ENCODE measurements at places on chromosomes 4 and X. TPM values are rescaled to one million over a fixed set of nuclear protein-coding genes. Genes with fewer than 3 reads are reported as not detected.

PDE6B gene
- 19.8 TPM for total RNA-seq

SLC10A4 gene
- total RNA-seq = not detected

TMEM255A gene
- not detected for total RNA-seq

ZNF827 gene
- 32.2 TPM for total RNA-seq

CT45A10 gene
- not detected for total RNA-seq

ARHGAP36 gene
- total RNA-seq = not detected

PPEF2 gene
- 0.08 TPM for total RNA-seq

Measured in naive thymus-derived CD4-positive, alpha-beta T cell (primary cell).